CD4-positive, CD25-positive, alpha-beta regulatory T cell (primary cell): ENCODE measurements at places on chromosomes 12 and 14. TPM values are rescaled to one million over a fixed set of nuclear protein-coding genes. Genes with fewer than 3 reads are reported as not detected.

LRIG3 gene
- not detected for polyA plus RNA-seq

GRCh38 chr12:52151153-52151836 is 40.5 kb downstream of the KRT80 start:
- DNase-seq, result no peak

- no peak for DNase-seq
Observed at GRCh38 chr14:31200702-31200990, 6.9 kb downstream of the HECTD1 start.

ANKS1B gene
- 5.1 TPM for polyA plus RNA-seq

CTSG gene
- not detected for polyA plus RNA-seq

DNA sequence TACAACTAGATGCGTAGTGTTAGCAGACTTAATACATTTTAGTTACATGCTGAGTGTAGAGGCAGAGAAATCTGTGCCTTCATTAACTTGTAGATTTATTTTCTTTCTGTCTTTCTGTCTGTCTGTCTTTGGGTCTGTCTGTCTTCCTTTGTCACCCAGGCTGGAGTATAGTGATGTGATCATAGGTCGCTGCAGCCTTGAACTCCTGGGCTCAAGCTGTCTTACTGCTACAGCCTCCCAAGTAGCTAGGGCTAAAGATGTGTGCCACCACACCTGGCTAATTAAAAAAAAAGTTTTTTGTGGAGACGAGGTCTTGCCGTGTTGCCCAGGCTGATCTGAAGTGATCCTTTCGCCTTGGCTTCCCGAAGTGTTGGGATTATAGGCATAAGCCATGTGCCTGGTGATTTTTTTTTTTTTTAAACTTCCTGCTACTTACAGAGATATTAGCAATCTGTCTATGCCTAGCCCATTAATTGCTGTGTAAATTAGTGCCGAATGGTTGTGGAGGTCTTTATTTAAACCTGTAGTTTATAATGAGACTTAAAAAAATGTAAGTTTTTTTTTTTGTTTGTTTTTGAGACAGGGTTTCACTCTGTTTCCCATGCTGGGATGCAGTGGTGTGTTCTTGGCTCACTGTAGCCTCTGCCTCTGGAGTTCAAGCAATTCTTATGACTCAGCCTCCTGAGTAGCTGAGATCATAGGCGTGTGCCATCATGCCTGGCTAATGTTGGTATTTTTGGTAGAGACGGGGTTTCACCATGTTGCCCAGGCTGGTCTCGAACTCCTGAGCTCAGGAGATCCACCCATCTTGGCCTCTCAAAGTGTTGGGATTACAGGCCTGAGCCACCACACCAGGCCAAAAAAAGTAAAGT is 22.8 kb downstream of the ERC1 start:
- no peak for DNase-seq

CLSTN3 gene
- polyA plus RNA-seq, result 4.1 TPM

- DNase-seq, result no peak
Observed at GRCh38 chr12:26633591-26634210, 199.3 kb downstream of the ITPR2 start.

CLEC14A gene
- not detected for polyA plus RNA-seq

DNA sequence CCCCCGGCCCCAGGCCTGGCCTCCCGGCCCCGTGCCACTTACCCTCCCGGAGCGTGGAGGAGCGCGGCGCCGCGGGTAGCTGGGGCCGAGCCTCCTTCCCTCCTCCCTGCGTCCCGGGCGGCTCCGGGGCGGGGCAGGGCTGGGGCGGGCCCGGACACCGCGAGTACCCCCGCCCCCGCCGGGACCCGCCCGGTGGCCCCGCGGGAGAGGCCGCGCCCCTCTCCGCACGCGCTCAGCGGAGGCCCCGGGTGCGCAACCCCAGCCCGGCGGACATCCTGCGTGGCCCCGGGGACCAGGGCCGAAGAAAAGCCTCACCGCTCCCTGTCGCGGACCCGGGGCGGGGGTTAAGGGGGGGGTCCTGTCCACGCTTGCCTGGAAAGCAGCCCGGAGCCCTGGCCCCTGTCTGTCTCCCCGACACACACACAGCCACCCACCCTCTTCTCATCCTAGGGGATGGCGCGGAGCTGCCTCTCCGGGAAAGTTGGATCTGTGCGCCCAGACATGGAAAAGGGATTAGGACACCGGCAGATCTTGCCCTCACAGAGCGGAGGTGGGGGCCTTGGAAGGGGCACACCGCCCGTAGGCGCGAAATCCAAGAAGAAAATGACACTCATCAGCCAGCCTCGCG is at the start of gene SYNE3:
Gene SYNE3 (minus strand): TSS at position 97 of the 628 bp plus-strand sequence. CDS start 40,829 bp downstream, outside the sequence.
- peak; percentile 77 for DNase-seq

DNA sequence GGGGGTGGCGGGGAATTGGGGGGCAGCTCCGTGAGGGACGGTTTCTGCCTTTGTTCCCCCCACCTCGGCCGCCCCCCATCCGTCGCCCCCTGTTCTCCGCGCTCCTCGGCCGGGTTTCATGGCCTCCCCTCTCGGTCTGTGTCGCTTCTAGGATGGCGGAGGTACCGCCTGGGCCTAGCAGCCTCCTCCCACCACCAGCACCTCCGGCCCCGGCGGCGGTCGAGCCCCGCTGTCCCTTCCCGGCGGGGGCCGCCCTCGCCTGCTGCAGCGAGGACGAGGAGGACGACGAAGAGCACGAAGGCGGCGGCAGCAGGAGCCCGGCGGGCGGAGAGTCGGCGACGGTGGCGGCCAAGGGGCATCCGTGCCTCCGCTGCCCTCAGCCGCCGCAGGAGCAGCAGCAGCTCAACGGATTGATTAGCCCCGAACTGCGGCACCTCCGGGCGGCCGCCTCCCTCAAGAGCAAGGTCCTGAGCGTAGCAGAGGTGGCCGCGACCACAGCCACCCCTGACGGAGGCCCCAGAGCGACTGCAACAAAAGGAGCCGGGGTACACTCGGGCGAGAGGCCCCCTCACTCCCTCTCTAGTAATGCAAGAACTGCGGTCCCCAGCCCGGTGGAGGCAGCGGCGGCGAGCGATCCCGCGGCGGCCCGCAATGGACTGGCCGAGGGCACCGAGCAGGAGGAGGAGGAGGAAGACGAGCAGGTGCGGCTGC is 575 bp downstream of the NAA30 start:
- peak; percentile 59 for DNase-seq

DNA sequence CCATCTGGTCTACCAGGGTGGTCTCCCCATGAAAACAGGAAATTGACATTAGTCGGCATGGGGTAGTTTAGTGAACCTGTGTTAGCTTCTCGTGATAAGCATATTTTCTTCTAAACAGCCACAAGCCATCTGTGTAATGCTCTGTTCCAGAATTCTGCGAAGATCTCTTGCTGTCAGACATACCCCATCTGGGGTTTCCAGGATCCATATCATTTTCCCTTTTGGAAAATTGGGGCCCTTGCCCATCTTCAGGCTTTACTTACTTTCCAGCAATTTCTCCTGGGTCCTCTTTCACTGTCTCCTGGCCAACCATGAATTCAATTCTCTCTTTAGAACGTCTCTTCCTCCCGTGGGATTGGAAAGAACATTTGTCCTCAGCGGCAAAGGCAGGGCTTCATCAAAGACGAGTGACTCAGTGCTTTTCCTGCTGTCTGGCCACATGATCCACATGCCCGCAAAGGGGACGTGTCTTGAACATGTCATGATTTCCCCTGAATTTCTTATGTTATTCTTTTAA is 21.4 kb upstream of the NCOR2 start:
- DNase-seq, result no peak

DNA sequence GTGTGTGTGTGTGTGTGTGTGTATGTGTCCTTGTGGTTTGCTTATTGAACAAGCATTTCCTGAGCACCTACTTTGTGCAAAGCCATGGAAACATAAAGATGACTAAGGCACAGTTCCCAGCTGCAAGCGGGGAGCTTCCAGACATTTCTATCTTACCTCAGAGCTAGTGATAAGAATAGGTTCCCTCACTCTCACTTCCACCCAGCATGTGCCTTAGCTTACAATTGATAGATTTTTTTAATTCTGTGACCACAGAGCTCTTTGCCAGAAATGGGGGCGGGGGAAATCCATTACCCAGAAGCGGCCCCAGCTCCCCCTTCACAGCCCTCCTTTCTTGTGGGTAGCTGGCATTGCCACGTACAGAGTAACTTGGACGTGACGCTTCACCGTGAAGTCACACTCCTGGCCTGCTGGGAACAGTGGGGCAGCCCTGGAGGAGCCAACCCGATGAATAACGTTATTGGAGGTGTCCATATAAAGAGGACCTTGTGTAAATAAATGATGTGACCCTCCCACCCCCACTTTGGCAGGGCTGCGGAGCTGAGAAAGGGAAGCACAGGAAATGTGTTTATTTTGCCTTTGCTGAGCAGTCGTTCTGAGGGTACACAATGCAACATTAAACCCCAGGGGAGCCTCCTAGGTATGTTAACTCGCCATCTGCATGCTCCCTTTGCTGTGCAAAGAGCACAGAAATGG is 238.9 kb downstream of the CHST11 start:
- DNase-seq, result peak; percentile 65

FOXM1 gene
- 0.80 TPM for polyA plus RNA-seq

DNA sequence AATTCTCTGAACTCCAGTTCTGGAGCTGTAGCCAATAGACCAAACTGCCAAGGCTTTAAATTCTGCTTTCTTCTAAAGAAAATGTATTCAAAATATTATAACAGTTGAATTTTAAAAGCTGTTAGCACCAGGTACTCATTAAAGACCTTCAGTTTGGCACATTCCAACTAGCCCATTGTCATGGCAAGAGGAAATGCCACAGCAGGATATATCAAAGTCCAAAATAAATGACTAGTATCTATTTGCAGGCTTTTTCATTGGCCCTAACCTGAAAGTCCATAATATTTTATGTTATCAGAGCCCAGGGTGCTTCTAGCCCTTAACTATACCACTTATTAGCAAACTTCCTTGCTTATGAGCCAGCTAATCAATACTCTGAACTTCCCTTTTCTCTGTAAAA is 3.1 kb upstream of the RIC8B start:
- DNase-seq, result no peak

GLTP gene
- 48.9 TPM for polyA plus RNA-seq

GRCh38 chr12:77629141-77629540 is 201.6 kb upstream of the NAV3 start:
- DNase-seq, result no peak

DNAH10 gene
- polyA plus RNA-seq, result not detected

GRCh38 chr14:55025948-55026347 is 951 bp downstream of the WDHD1 start:
- no peak for DNase-seq

TRIM9 gene
- polyA plus RNA-seq, result not detected

GRCh38 chr14:54739514-54739913 is 163.1 kb downstream of the GCH1 start:
- no peak for DNase-seq

DNA sequence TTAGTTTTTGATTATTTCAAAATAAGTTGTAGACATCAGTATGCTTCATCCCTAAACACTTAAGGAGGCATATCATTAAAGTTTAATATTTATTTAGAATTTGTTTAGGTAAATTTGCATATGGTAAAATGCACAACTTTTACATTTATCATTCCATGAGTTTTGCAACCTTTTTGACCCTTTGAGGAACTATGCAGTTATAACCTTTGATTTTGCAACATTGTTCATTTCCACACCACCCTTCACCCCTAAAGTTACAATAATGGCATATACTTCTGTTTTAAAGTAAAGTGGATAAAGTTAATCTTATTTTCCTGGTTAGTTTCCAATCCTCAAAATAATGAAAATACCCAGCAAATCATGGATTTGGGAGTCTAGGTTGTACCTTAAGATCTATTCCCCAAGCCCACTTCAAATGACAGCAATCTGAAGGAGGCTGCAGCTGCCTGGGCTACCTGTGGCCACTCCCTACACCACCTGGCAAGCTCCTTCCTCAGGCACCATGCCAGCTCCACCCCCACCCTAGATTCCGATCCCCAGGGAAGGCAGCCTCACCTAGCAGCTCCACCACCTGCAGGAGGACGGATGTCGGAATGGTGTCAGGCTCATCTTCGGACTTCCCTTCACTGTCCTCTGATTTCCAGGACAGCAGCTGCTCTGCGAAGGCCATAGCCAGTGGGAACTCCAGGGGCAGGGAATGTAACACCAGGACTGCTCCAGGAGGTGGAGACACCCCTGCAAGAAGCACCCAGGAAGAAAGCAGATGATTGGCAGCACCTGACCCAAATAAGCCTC is 65.1 kb downstream of the TRAFD1 start:
- DNase-seq, result no peak

DNA sequence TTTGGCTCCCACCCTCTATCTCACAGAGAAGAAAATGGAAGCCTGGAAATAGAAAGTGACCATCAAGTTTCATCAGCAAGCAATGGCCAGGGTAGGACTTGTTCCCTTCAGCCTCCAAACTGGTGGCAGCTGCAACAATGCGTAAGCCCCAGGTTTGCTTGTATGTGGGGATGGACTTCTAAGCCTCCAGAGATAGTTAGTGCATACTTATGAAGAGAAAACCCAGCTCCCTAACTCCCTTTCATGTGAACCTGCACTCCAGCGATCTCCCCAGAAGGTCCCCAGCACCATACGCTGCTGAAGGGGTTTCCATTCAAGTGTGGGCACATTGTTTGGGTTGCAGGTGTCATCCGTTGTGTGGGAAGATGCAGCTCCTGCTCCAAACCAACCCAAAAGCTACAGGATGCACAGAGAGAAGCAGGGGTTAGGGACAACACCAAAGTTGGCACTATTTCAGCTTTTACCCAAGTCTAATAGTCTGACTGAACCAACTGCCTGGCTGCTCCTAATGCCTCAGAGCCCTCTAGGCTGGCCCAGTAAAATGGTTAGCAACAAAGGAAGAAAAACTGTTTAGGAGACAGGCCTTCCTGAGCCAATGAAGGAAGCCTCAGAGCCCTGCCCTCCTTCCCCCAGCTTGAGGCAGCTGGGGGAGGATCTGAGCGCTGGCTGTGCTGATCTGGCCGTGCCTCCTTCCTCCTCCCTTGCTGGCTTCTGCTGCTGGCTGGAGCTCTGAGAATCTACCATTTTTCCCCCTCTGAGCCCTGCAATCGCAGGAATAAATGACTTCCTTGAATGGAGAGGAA is 12.3 kb downstream of the ZFP36L1 start:
- DNase-seq, result no peak

DNA sequence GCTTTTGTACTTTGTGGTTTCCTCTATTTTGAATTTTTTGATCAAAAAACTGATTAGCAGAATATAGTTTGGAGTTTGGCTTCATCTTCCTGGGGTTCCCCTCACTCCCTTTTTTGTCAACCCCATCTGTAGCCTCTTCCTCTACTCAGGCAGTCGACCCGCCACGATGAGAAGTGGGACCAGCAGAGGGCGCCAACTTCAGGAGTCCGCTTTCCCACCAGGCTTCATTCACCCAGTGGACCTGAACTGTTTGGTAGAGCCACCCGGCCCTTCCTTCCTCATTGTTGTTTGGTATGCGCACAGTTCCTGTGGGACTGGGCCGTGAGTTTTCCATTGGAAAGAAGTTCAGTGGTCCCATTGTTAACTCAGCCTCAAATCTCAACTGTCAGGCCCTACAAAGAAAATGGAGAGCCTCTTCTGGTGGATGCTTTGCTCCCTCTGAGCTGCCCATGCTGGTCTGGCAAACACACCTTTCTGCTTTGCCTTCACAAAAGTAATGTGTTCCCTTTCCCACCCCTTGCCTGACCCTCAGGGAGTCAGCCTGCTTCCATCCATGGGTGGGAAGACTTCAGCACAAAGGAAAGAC is 21.7 kb downstream of the TMBIM6 start:
- DNase-seq, result peak; percentile 75
